Frontal cortex (tissue), 4 donors: ENCODE measurements at places on chromosomes 11 and 22. TPM values are rescaled to one million over a fixed set of nuclear protein-coding genes. Genes with fewer than 3 reads are reported as not detected.

DNA sequence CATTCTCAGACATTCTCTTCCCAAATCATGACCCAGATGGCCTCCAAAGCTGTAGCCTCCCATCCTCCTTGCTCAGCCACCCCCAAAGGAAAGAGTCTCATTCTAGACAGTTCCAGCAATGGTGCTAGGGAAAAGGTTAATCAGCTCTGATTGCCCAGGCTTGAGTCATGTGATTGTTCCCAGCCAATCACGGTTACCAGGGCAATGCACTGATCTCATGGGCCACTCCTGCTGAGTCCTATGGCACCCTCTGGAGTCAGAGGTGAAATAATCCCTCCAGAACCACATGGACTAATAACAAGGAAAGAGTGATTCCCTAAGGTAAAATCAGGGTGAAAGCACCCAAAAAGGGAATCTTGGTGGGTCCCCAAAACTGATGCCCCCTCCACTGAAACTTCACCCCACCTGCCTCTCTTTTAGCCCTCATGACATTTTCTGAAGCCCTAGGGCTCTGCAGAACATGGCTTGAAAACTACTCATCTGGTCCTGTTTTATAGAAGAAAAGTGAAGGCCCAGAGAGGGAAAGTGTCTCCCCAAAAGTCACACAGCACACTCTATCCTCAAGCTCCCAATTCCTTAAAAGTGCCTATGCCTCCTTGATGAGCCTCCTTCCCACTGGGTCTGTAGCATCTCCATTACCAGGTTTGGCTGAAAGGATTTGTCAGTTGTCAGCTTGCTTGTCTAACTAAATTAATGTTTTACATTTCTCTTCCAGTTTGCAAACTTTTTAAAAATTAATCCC, 203.7 kb downstream of the MN1 start:
- DNase-seq, result no peak

DNA sequence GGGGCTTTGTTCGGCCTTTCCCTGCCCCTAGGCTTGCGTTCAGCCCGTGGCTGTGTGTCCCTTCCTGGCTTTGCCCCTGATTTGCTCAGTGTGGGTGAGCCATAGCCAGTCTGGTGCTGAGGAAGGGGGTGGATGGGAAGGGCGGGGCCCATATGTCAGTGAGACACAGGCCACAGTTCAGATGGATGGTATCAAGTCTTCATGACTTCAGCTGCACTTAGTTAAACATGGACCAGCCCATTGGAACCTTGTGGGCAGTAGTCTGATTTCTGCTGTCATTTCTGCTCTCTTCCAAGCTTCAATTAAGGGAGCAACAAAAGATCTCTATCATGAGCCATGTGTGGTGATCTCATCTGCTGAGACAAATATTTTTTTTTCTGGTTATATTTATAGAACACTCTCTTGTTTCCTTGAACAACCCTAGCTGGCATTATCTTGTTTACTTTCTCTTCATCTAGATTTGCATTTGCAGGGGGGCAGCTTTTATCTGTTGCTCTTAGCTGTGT, 21.6 kb upstream of the PEX26 start:
- peak; percentile 60 for DNase-seq

Gene PKDREJ
- under 0.01 TPM for total RNA-seq

DNA sequence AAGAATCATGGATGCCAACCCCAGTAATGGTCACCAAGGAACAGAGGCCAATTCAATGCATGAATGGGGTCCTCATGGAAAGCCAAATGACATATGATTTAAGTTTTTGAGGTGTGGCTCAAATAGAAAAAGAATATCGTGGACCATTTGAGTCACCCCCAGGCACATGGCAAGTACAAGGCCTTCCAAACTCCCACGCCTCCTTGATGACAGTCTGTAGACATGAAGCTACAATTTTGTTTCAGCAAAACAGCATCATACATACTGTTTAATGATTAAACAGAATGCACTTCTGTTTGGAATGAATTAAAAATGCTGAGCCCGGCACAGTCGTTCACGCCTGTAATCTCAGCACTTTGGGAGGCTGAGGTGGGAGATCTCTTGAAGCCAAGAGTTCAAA, 7.4 kb downstream of the FADD start:
- DNase-seq, result no peak

DNA sequence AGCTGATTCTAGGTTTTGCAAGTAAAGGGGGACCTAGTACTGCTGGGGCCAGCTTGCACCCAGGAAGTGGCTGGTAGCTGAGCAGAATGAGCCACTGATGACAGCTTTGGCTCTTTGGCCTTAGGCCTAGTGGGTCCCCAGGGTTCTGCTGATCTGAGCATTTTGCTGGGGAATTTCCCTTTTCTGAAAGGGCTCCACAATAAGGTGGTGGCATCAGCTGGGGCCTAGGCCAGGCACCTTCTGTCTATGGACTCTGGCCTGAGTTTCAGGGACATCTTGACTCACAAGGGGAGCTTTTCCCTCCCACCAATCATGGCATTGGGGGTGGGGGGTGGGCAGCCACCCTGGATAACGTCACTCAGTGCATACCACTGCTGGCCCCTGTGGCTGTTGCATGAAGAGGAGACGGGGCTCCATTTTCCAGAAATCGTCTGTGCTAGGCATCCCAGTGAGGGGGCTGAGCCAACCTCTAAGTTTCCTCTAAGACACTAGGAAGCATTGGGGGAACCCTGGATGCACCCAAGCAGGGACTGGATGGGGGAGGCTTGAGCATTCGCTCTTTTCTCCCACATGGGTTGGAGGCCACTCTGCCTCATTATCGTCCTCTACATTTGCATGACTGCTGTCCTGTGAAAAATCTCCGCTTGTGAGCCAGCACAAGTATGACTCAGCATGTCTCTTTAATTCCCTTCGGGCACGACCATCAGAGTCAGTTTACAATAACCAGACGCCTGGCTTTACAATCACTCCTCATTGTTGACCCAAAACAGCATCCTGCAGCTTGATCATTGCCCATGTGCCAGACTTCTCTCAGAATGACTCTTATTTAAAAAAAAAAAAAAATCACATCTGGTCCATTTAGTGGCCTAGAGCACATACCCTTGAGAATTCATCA, 145.0 kb upstream of the THY1 start:
- DNase-seq, result peak; percentile 33

DNA sequence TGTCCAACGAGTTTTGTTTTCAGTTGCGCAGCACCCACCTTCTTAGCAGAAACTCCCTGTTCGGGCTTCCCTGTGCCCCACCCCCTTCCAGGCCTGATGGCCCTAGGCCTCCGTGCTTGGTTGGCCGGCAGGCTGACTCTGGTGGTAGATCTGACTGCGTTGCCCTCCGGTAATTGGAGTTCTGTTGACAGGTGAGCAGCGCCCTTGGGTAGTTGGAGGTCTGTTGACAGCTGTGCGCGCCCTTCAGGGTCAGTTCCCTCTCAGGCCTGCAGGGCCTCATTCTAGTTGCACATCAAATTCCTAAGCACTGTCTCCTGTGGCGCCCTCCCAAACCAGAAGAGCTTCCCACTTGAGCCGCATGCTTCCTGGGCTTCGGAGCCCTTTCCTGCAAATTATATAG, 776 bp downstream of the DGCR6 start:
- DNase-seq, result no peak

GRCh38 chr11:83613767-83614121, 327.6 kb upstream of the CCDC90B start:
- DNase-seq, result no peak
